SIG-M5 (cell line): ENCODE measurements at places on chromosomes 11 and 22.

- no peak for DNase-seq
Observed at GRCh38 chr11:23509821-23510220, 649.5 kb upstream of the CCDC179 start.

DNA sequence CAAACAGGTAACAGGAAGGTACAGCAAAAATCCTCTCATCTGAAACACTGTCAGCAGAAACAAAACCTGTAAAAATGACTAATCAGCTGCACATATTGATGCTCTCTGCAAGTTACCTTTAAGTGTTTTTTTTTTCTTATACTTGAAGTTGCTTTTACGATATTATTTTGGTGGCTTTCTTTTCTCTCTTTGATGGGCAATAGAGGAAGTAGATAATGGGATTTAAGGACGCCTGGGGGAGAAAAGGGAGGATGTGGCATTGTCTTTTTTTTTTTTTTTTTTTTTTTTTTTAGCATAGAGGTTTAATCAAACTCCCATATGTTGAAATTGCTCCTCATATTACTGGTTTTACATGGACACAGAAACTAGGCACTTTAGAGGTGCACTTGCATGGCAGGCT is 11.4 kb upstream of the ADSL start:
- DNase-seq, result no peak

DNA sequence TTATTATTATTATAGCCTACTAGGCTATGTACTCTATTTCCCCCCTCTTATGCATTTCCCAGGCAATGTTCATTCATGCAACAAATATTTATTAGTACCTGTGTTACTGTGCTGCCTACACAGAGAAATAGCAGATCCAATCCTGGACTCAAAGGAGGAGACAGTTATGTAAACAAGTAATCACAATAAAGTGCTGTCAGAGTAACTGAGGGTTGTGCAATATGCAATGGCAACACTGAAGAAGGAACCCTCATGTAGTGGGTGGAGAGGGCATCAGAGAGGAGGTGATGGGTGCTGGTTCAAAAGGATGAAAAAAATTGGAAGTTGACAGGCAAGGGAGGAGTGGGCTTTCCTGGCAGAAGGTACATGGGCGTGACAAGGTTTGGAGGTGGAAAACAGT is 886 bp upstream of the P4HA3 start:
- DNase-seq, result no peak

GRCh38 chr11:120326845-120327281 is 1.8 kb downstream of the TLCD5 start:
- DNase-seq, result no peak

GRCh38 chr11:117638911-117639543 is 158.0 kb downstream of the DSCAML1 start:
- DNase-seq, result no peak

DNA sequence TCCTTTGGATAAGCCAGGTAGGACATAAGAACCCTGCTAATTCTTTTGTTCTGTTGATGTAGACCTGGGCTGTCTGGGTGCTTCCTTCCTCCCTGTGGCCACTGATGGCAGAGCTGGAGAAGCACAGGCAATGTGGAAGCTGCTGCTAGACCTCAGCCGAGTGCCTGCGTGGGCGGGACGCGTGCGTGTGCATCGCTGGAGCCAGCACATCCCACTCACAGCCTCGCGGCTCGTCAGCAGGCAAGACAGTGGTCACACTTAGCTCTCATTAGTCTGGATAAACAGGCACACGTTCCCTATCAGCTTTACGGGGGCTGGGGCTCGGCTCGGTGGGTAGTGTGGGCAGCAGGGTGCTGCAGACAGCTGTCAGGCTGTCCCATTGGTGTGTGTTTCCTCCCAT is 155.7 kb downstream of the GRIK4 start:
- DNase-seq, result no peak

GRCh38 chr22:45621836-45622600 is 49.6 kb upstream of the ATXN10 start:
- DNase-seq, result no peak

GRCh38 chr11:121456151-121456550 is 3.4 kb upstream of the SORL1-AS1 start:
- DNase-seq, result no peak

DNA sequence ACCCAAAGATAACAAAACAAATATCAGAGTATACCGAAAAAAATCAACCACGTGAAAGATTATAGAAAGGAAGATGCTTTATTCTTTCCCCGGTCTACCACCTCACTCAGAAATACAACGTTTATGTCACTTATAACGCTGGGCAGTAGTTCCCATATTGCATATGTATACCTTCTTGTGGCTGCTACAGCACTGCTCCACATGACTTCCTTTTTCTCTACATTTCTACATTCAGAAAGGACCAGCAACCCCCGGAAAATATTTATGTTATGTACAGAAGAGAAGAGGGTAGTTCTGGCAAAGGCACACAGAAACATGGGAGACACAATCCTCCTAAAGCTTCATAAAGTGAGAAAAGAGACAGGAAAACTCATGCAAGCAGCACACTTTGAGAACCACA is 56.8 kb downstream of the MTMR2 start:
- DNase-seq, result no peak

DNA sequence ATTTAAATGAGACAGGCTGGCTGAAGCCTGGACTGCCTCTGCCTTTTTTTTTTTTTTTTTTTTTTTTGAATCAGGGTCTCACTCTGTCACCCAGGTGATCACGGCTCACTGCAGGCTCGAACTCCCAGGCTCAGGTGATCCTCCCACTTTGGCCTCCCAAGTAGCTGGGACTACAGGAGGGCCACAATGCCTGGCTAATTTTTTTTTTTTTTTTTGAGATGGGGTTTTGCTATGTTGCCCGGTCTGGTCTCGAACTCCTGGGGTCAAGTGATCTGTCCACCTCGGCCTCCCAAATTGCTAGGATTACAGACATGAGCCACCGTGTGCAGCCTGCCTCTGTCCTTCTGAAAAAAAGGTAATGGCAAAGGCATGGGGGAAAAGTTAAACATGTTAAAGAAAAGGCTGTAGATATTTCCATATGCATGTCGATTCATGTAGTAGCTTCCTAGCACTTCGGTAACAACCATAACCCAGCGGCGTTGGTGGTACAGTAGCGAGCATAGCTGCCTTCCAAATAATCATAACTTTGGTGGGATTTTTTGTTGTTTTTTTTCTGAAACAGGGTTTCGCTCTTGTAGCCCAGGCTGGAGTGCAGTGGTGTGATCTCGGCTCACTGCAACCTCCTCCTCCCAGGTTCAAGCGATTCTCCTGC is 48.8 kb downstream of the MCHR1 start:
- DNase-seq, result no peak

- no peak for DNase-seq
Observed at GRCh38 chr11:14012846-14013245, 50.3 kb downstream of the SPON1 start.

- DNase-seq, result no peak
Observed at GRCh38 chr22:39221999-39222686, 22.6 kb downstream of the PDGFB start.

DNA sequence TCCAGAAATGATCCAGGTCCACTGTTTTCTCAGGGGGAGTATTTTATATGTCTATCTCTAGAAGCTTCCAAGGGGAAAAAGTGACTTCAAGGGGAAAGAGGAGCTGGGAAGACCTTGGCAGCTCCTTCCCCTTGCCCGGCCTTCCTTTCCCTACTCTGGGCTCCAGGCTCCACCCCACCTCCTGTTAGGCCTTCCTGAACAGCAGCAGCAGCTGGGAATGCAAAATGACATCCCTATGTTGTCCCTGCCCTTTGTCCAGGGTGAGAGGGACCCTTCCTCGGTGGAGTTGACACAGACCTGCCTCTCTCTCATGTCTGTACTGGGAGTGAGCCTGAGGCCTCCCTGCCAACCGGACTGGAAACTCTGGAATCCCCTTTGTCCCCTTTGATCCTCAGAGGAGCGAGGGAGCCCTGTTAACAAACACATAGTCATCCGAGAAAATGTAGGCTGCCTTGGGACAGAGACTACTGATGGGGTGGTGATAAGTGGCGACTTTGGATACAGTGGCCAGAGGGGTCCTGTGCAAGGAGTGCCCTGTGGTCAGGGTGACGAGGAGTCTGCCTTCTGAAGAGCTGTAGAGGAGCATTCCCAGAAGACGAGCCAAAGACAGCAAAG is 9.0 kb upstream of the MALAT1 start:
- DNase-seq, result no peak

GRCh38 chr22:40665312-40665711 is 14.0 kb upstream of the MCHR1 start:
- no peak for DNase-seq

GRCh38 chr11:86018249-86018648 is 50.6 kb downstream of the PICALM start:
- no peak for DNase-seq

- no peak for DNase-seq
Observed at GRCh38 chr11:6621711-6622211, 2.5 kb upstream of the TPP1 start.

- no peak for DNase-seq
Observed at GRCh38 chr11:40732132-40732531, 727.3 kb downstream of the LRRC4C start.

DNA sequence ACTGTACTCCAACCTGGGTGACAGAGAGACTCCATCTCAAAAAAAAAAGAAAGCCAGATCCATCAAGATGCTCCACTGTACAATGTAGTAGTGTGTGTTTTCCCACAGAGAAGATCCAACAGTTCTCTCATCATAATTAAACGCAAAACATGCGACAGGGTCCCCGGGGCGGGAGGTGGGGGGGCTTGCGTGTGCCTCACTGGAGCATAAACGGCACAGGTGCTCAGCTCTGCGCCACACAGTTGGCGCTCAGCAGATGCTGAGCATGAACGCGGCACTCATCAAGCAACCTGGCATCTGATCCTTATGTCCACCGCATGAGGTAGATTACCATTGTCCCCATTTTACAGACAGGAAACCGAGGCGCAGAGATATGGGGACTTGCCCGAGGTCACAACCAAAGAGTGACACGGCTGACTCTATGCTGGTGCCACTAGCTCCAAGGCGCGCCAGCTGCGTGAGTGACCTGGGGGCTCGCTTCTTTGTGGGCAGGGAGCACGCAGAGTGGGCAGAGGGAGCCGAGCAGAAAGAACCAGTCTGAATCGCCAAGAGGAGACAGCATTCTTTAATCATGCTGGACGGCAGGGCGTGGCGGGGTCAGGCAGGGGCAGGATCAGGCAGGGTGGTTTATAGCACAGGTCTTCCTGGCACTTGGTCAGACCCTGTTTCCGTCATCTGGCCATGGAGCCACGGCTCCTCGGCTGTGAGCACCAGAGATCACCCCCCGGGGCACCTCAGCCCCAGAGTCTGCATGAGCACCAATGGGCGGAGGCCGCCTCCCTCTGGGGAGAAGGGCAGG is 8.2 kb downstream of the C1QTNF6 start:
- DNase-seq, result no peak
